ENCODE measurements at places on chromosomes 4 and X.

DNA sequence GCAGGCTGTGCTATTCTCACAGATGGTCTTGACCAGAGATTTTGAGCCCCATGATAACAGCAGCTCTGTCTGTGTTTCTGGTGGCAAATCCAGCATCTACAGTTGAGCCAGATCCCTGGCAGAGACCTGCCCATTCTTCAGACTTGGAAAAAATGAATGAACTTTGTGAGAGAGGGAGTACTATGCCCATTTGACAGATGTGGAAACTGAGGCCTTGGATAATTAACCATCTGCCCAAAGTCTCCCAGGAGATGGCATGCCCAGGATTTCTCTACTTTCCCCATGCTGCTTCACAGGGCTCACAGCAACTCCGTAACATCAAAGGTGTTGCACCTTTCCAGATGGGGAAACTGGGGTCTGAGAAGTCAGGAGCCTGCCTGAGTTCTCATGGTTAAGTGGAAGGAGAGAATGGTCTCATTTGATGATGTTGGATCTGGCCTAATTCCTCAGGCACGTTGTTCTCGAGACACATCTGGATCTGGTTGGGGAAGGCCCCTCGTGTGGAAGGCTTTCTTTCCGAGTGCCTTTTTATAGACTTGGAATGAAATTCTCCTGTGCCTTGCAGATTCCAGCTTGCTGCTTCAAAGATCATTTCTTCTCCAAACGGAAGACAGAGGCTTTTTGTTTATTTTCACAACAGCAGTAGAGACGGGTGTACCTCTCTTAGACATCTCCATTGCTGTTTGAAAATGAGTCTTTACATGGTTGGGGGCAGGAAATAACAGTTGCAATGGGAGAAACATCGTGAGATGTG lies 73.3 kb upstream of the STX18 start:
- no peak for DNase-seq

DNA sequence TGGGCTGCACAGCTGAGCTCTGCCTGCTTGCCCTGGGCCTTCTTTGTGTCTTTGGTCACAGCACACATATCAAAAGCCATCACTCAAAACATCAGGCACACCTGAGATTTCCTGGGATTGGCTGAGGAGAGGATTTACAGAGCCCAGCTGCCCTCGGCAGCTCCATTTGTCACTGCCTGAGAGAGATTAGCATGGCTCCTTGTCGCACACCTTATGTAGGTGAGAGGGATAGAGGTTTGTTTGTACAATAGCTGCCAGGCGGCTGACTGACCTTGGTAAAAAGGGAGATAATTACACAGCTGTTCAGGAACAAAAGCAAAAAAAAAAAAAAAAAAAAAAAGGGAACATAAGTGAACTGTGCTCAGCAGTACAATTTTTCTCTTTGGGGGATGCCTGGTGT lies 63.2 kb downstream of the MGST2 start:
- no peak for DNase-seq

- DNase-seq: no peak
Measured at GRCh38 chr4:82057990-82058544, 315.7 kb downstream of the HNRNPD start.

DNA sequence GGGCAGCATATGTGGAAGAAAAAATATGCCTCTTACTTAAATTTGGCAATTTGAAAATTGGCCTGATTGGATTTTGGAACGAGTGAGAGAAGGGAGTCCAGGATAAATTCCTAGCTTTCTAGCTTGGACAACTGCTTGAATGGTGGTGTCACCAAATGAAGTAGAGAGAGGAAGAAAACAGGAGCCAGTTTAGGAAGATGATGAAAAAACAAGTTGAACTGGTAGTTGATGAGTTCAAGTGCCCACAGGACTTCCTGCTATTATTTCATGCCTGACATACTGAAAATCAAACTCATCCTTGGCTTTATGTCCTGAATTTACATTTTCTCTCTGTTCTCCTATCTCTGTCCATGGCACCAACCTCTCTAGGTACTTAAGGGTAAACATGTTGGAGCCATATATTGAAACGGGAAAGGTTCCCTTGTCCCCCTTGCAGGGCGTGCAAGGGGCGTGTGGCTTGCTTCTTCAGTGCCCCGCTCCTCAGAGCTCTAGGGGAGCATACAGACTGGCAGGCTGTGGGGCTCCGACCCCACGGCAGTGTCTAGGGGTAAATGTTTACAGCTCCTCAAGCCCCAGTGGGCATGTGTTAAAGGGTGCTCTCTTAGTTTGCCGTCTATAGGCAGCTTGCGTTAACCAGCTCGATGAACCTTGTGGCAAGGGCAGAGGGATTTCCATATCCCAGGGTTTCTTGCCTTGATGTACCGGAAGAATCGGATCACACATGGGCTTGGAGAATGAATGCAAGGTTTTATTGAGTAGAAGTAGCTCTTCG lies 250.7 kb upstream of the PGRMC2 start:
- DNase-seq: no peak

- DNase-seq: no peak
Measured at GRCh38 chr4:151169223-151169622, 69.8 kb downstream of the RPS3A start.

- no peak for DNase-seq
Measured at GRCh38 chr4:137794764-137795254, 262.5 kb upstream of the PCDH18 start.

GRCh38 chrX:154750301-154751202 lies at the start of gene GAB3:
GAB3 (minus strand) TSS chrX:154751077; CDS start chrX:154751025, 52 bp downstream.
- no peak for DNase-seq

DNA sequence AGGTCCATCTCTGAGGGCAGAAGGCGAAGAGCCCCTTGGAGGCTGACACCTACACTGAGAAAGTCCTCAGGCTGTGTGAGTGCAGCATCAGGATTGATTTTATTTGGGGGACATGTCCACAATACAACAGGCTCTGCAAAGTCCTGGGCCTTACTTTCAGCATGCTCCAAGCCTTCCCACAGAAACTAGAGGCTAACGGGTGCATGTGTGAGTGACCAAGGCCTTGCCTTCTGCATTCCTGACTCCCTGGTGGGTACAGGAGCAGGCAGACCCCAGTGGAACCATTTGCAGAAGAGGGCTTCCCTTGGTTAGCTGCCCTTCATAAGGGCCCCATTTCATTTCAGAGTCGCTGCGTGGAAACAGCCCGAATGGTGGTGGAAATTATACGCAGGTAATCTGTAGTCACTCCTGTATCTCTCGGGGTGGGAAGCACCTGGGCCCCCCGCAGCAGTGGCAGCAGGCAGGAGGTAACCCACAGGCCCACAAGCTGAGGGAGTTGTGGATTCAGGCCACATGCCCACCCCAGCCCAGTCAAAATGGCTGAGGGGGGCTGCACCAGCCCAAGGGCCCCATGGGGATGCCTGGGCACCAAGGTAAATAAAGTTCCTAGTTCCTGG lies 37.7 kb downstream of the NSG1 start:
- no peak for DNase-seq

- no peak for DNase-seq
Measured at GRCh38 chr4:128298146-128298758, 10.6 kb upstream of the PGRMC2 start.

DNA sequence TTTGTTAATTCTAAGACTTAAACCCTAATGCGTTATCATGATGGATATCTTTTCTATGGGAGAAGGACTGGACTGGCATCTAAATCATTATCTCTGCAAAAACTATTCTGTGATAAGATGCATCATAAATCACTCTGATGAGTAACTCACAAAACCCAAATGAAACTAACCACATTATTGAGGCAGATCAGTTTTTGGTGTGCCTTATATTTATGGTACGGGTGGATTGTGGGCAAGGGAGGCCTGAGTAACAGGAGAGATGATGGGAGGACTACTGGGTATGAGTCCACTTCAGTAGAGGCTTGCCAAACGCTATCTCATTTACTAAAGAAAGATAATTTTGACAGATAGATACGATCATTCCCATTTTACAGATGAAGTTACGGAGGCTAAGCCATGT lies 66.4 kb upstream of the GUCY1A1 start:
- DNase-seq: no peak
